ENCODE measurements at places on chromosomes 7 and 10. TPM values are rescaled to one million over a fixed set of nuclear protein-coding genes. Genes with fewer than 3 reads are reported as not detected.

Gene DMBT1
- 1.3 TPM for polyA plus RNA-seq

Gene CISD1
- polyA plus RNA-seq, result 21.5 TPM

Gene ADCY1
- 2.7 TPM for polyA plus RNA-seq

Gene GNGT1
- polyA plus RNA-seq, result not detected

Gene JAKMIP3
- polyA plus RNA-seq, result 0.50 TPM

Gene ITPRIP
- polyA plus RNA-seq, result 17.9 TPM

Gene THSD7A
- polyA plus RNA-seq, result 19.5 TPM

Gene SLC13A4
- polyA plus RNA-seq, result 5.6 TPM

Gene PPP1R9A
- polyA plus RNA-seq, result 26.9 TPM

Gene ITPRID1
- 0.07 TPM for polyA plus RNA-seq

Gene HGF
- 27.1 TPM for polyA plus RNA-seq

Gene PON2
- polyA plus RNA-seq, result 295 TPM

Gene TRPV5
- 0.17 TPM for polyA plus RNA-seq

Gene HEPACAM2
- polyA plus RNA-seq, result 2.7 TPM

Gene MCM10
- polyA plus RNA-seq, result 12.0 TPM

Gene NPC1L1
- 0.32 TPM for polyA plus RNA-seq

Gene MKI67
- polyA plus RNA-seq, result 52.1 TPM

Gene SEMA3D
- polyA plus RNA-seq, result 67.7 TPM

Gene ATP5MK
- 161 TPM for polyA plus RNA-seq

Gene SUN3
- not detected for polyA plus RNA-seq

Gene SUV39H2
- polyA plus RNA-seq, result 18.5 TPM

Gene HMX2
- polyA plus RNA-seq, result not detected

Gene CYTH3
- polyA plus RNA-seq, result 29.8 TPM

Gene TRIM73
- 3.9 TPM for polyA plus RNA-seq

Gene MEOX2
- 151 TPM for polyA plus RNA-seq

Gene ENO4
- polyA plus RNA-seq, result 3.0 TPM

Gene STN1
- polyA plus RNA-seq, result 28.3 TPM

Gene CYP17A1
- not detected for polyA plus RNA-seq

Gene AVL9
- 33.2 TPM for polyA plus RNA-seq

Gene IGFBP1
- not detected for polyA plus RNA-seq

Gene MUC3A
- polyA plus RNA-seq, result 0.67 TPM
